Colonic mucosa (tissue), 4 donors: ENCODE measurements at places on chromosomes 5 and 9.

DNA sequence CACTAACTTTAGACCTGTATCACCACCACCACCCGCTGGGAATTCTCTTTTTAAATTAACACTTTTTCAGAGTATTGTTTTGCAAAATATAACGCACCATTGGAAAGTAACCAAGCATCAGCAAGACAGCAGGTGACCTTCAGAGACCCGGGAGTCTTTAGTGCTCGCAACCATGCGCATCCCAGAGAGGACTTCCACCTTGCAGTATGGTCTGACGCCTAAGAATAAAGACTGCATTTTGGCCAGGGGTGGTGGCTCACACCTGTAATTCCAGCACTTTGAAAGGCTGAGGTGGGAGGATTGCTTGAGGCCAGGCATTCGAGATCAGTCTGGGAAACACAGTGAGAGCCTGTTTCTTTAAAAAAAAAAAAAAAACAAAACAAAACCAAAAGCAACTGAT is 113.8 kb downstream of the MED27 start:
- no peak for DNase-seq

GRCh38 chr9:8362250-8362649 is 562.7 kb upstream of the DMAC1 start:
- DNase-seq = no peak

DNA sequence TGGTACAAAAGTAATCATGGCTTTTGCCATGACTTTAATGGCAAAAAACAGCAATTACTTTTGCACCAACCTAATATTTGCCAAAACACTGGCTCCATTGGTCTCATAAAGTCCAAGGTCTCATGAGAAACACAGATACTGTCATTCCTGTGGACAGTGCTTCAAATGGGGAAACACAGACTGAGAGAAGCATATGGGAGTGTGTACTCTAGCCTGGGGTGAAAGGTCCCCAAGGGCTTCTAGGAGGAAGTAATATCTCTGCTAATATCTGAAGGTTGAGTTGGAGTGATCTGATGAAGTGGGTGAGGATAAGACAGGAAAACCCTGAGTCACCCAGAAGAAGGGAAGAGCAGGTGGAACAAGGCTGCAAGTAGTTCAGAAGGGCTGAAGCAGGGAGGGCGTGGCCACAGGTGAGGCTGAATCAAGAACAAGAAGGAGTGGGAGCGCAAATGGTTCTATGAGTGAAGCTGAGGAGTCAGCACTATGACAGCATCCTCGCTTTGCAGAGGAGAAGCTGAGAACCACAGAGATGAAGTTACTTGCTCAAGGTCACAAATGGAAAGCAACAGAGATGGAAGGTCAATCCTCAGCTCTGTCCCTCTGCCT is 164.1 kb downstream of the ASTN2 start:
- DNase-seq = no peak

- no peak for DNase-seq
Measured at GRCh38 chr5:149727336-149728035, 2.6 kb upstream of the PPARGC1B start.

GRCh38 chr5:73435759-73436534 is 12.6 kb downstream of the FOXD1 start:
- DNase-seq = no peak

DNA sequence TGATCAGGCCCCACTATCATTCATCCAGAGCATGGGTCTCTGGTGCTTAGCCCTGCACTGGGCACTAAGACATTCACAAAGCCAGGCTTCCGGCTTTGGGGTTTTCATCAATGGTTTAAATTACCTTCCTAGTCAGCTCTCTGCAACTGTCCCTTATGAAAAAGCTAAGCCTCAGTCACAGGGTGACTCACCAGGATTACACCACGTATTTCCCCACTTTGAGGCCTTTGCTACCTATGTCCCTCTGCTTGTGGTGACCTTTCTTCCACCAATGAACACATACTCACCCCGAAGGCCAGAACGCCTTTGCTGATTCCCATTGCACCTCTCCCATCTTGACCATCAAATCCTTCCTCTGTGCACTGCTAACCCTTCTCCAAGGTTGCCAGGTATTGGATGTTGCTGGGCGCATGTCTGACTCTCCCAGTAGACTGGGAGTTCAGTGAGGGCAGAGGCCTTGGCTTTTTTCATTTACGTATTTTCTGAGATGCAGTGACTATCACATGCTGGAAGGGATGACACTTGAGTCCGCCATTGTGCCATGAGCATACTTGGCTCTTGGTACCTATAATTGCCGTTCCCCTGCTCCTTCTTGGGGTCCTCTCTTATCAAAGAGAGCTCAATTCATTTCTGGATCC is 58.7 kb upstream of the TNFSF8 start:
- DNase-seq = no peak

DNA sequence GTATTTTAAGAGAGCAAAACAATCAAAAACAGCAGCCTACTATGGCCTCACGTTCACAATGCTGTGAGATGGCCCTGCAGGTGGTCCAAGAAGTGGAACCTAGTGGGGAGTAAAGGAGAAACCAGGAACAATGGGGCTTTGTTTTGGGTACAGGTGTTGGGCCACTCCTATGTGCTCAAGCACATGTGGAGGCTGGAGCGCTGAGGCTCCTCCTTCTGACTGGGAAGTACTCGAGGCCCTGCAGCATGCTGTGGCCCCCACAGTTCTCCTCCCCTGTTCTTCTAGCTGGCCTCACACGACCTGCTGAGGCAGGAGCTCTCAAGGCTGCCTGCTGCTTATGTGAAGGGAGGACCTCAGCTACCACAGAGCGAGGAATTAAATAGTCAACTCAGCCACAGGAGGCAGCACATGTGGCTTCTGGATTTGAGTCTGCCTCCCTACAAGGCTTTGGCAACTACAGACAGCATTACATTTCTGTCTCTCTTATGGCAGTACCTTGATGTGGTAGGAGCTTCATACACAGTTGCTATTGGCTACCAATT is 482.3 kb downstream of the SPOCK1 start:
- no peak for DNase-seq

DNA sequence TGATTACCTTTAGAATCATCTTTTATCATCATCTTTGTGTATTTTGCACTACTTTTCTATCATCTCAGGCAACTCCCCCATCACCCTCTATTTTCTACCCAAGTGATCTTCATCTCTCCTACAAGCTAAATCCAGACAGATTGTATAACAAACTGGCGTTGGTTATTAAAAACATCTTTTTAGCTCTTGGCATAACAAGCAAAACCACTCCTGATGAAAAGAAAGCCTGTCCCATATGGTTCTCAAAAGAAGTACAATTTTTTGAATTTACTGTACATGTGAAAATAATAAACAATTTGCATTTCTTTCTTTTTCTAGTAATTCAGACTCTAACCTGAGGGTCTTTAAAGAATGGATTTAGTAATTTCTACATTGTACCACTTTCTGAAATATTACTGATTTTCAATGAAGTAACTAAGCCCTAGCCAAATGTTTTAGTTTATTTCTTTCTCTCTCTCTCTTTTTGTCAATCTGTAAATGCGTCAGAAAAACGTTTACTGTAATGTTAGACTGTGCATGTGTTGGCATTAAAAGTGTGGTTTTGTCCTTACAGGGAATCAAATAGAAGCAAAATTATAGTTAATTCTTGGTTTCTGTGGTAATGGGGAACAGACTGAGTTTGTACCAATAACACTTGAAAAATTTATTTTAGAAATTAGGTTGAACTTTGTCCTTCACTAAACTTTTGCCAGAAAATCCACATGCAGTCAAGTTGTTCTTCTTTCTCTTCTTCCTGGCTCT is 52.5 kb upstream of the RPS23 start:
- DNase-seq = no peak

GRCh38 chr5:82564963-82565362 is 286.8 kb upstream of the RPS23 start:
- DNase-seq = no peak

DNA sequence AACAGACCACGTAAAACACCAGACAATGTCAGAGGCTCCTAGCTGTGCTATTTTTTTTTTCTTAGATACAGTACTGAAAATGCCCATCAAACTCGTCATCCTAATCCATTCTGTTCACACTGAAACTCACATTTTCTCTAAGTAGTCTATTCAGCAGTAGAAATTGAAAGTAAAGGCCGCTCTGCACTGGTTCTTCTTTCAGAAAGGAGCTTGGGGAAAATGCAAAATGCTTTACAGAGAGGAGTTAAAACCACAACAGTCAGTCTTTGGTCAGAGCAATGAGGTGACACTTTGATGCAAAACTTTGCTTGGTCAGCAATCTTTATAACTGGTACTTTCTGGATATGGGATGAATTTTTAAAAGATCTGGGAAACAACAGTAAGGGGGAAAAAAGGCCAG is 43.8 kb upstream of the SUSD1 start:
- no peak for DNase-seq

DNA sequence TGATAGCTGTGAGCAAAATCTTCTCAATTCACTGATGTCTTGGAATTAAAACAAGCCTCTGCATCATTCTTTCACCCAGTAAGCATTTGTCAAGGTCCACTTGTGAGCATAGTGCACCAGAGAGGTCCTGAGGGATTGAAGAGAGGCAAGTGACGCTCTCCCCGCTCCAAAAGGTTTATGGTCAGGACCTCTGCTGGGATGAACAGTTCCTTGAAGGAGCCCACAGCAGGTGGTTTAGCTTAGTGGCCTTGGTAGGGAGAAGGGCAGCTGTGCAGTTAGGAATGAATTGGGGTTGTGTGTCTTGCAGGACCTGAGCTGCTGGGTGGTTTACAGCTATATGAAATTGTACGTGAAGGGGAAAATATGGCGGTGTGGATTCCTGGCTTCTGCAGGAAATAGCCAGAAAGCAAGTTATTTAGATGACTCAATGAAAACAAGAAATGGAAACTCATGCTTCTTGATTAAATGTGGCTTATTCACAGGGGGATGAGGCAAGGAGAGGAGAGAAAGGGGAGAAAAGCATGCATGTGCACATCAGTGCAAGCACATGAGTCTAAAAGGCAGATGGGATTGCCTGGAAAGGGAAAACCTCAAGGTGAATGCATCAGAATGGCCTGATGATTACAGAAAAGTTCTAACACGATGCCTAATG is 42.0 kb downstream of the SUB1 start:
- no peak for DNase-seq

- peak; percentile 57 for DNase-seq
Measured at GRCh38 chr5:73303148-73304079, 130.4 kb downstream of the TMEM174 start.

GRCh38 chr5:80809451-80809850 is 150.7 kb upstream of the RASGRF2 start:
- DNase-seq = no peak

DNA sequence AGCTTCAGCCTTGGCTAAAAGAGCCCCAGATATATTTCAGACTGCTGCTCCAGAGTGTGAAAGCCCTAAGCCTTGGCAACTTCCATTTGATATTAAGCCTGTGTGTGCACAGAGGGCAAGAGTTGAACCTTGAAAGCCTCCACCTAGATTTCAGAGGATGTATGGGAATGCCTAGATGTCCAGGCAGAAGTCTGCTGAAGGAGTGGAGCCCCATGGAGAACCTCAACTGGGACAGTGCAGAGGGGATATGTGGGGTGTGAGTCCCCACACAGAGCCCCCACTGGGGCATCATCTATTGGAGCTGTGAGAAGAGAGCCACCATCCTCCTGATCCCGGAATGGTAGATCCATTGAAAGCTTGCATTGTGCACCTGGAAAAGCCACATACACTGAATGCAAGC is 1784.8 kb upstream of the CDH9 start:
- DNase-seq = no peak

GRCh38 chr5:122390694-122391093 is 78.7 kb downstream of the SNCAIP start:
- no peak for DNase-seq

GRCh38 chr5:168934169-168934568 is 355.0 kb upstream of the PANK3 start:
- DNase-seq = no peak

DNA sequence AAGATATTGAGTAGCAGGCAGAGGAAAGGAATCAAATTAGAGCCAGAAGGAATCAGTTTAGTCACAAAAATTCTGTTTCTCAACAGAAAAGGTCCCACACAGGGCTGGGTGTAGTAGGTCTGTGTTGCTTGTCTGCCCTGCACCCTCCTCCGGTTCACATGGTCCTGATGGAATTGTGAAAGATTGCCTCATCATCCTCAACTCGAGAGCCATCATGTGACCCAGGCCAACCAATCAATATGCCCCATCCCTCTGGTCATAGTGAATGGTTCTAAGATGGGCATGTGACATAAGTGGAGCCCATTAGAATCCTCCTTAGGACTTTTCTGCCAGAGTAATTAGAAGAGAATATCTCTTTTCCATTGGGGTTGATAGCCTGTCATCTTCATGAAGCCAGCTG is 56.7 kb upstream of the RAD23B start:
- no peak for DNase-seq

DNA sequence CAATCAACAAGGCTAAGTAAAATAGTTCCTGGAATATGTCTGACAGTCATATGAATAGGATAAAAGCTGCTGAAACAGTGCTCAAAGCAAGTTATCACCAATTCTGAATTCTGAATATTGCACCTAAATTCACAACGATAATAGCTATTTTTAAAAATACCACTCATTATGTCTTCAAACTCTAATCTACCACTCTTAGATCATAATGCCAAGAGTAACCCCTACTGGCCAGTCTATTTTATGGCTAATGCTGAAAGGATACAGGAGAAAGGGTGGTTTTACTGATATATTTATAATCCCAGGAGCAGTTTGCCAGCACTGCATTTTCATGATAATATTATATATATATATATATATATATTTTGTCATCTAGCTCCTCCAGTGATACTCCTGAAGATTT is 232.8 kb downstream of the PDE4D start:
- no peak for DNase-seq

GRCh38 chr5:150272531-150272930 is 17.0 kb downstream of the CAMK2A start:
- no peak for DNase-seq

GRCh38 chr9:126609711-126610388 is 3.9 kb upstream of the LMX1B start:
- no peak for DNase-seq

DNA sequence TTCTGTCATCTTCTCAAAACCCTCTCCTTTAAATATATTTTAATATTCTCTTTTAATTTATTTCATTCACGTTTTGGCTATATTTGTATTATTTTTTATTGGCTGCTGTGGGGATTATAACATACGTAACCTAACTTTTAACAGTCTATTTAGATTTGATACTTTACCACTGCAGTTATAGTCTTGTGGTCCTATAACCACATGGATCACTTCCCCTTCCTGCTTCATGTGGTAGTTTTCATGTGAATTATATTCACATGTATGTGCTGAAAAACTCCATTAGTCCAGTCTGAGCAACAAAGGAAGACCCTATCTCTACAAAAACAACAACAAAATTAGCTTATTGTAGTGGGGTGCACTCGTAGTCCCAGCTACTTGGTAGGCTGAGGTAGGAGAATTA is 34.3 kb downstream of the CENPP start:
- DNase-seq = no peak
